A549 treated with Hydrocortisone at 1 μM for 4 hours (cell line): ENCODE measurements at places on chromosomes 6 and 20. TPM values are rescaled to one million over a fixed set of nuclear protein-coding genes. Genes with fewer than 3 reads are reported as not detected.

EYA2 gene
- 2.0 to 2.6 TPM (median 2.4 TPM) in 5 replicates for total RNA-seq

TPD52L1 gene
- 42.3 to 54.2 TPM (median 47.8 TPM) in 5 replicates for total RNA-seq

LTA gene
- 0.07 to 0.31 TPM (median 0.13 TPM) in 3 of 5 replicates, not detected in the others for total RNA-seq

ULBP1 gene
- total RNA-seq = 0.77 to 0.89 TPM (median 0.83 TPM) in 5 replicates

HDGFL1 gene
- total RNA-seq = not detected in 5 replicates

DAAM2 gene
- total RNA-seq = 0.09 to 0.52 TPM (median 0.13 TPM) in 5 replicates

PRL gene
- total RNA-seq = not detected in 5 replicates

ADGRF4 gene
- 12.7 to 16.6 TPM (median 15.6 TPM) in 5 replicates for total RNA-seq

UBE2V1 gene
- total RNA-seq = 102 to 135 TPM (median 107 TPM) in 5 replicates

CST3 gene
- 211 to 436 TPM (median 403 TPM) in 5 replicates for total RNA-seq

TRIM15 gene
- not detected in 5 replicates for total RNA-seq

PRDM1 gene
- total RNA-seq = 4.8 to 7.7 TPM (median 6.3 TPM) in 5 replicates

SHLD1 gene
- total RNA-seq = 6.2 to 8.3 TPM (median 6.8 TPM) in 5 replicates

AVP gene
- not detected in 5 replicates for total RNA-seq

DSN1 gene
- total RNA-seq = 23.4 to 30.0 TPM (median 24.5 TPM) in 5 replicates

OOEP gene
- not detected in 5 replicates for total RNA-seq

PPP1R14C gene
- total RNA-seq = 2.4 to 3.4 TPM (median 2.8 TPM) in 5 replicates

TAGAP gene
- total RNA-seq = not detected in 5 replicates

HBS1L gene
- 25.6 to 46.6 TPM (median 31.7 TPM) in 5 replicates for total RNA-seq

PRKN gene
- 0.03 to 0.08 TPM in 2 of 5 replicates, not detected in the others for total RNA-seq

GTSF1L gene
- total RNA-seq = not detected in 5 replicates

OTOR gene
- total RNA-seq = not detected in 5 replicates

PLAGL2 gene
- total RNA-seq = 15.7 to 18.7 TPM (median 16.0 TPM) in 5 replicates

GGTLC1 gene
- not detected in 5 replicates for total RNA-seq
